ENCODE measurements at places on chromosomes 2 and 18. TPM values are rescaled to one million over a fixed set of nuclear protein-coding genes. Genes with fewer than 3 reads are reported as not detected.

ADGRF3 gene
- total RNA-seq = 0.08 TPM

DNA sequence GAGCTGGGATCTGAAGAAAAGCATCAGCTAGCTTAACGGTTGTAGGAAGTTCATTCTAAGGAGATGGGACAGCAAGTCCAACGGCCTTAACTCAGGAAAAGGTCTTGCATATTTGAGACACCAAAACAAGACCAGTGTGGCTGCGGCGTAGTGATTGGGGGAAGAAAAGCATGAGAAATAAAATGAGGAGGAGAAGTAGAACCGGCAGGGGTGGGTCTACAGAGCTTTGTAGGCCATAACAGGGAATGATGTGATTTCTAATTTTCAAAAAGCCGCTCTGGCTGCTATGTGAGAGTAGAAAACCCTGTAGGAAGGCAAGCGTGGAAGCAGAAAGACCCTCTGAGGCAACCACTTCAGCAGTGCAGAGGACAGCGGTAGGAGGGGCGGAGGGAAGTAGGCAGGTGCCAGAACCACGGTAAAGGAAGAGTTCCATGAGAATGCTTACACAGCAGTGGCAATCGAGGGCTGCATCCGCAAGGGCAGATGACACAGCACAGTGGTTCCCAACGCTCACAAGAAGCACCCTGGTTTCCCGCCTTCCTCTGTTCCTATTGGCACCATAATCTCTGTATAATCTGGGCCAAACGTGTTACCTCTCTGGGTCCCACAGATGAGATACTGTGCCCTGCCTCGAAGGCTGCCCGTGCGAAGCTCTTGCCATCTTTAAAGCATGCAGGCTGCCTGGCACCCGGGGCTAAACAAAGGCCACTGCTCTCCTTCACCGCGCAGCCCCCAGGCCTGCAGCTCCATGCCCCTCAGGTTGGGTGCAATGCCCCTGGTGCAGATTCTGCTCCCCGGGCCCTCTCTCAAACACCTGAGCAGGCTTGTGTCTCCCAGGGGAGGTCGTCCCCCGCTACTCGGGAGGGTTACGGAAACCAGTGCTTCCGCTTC, 795 bp downstream of the ANKRD39 start:
- peak overlapping the region; percentile 93 for H3K4me3 ChIP-seq
- no peak for DNase-seq
- peaks cover 12% of the 10 kb centered on the region for H3K4me1 ChIP-seq

GRCh38 chr18:23226391-23226790, 91.1 kb downstream of the CABLES1 start:
- no peaks in the 10 kb centered on the region for H3K27me3 ChIP-seq
- no peak overlapping the region for H3K4me3 ChIP-seq
- H3K36me3 ChIP-seq = no peaks in the 10 kb centered on the region
- H3K4me1 ChIP-seq = peaks cover 41% of the 10 kb centered on the region
- peak overlapping the region; percentile 43 for H3K27ac ChIP-seq

DNA sequence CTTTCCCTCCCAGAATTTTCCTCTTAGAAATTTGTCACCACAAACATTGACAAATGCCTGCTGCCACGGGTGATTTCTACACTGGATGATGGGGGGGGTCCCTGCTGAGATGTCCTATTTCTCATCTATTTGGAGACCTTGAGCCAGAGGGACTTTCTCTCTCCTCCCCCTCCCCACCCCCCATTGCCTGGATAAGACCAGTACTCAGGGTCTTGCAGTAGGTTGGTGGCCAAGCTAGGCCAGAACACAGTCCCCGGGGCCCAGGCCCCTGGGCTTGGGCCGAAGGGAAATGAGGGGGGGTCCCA, 560 bp upstream of the DUSP2 start:
- H3K4me3 ChIP-seq = peak overlapping the region; percentile 61
- H3K27me3 ChIP-seq = no peaks in the 10 kb centered on the region
- no peaks in the 10 kb centered on the region for H3K36me3 ChIP-seq

- H3K4me1 ChIP-seq = no peaks in the 10 kb centered on the region
- H3K27ac ChIP-seq = no peak overlapping the region
- no peak overlapping the region for H3K4me3 ChIP-seq
- no peaks in the 10 kb centered on the region for H3K27me3 ChIP-seq
- no peaks in the 10 kb centered on the region for H3K36me3 ChIP-seq
These were observed 106.4 kb downstream of the NDUFA10 start for GRCh38 chr2:239918749-239919148.

DNA sequence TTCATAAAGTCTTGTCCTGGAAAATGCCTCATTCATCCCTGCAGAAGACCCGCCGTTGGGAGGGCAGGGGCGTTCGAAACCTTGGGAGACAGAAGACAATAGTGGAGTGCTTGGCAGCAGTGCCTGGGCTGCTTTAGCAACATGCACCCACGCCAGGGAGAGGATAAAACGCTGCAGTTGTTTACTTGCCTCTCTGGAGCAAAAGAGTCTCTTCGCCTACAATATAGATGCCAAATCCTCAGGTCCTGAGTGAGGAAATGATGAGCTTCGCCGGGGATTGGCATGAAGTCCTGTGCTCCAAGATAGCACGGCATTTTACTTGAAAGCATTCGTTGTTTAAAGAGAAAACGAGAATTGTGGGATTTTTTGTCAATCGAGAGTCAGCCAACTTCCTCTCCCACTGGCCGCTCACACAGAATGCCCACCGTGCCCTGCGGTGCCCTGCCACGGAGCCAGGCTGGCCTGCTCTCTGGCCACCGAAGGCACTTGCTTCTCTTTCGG, 152.5 kb upstream of the POU3F3 start:
- H3K27ac ChIP-seq = no peak overlapping the region
- peak; percentile 64 for DNase-seq
- no peaks in the 10 kb centered on the region for H3K27me3 ChIP-seq
- H3K4me1 ChIP-seq = no peaks in the 10 kb centered on the region
- H3K4me3 ChIP-seq = no peak overlapping the region

DNA sequence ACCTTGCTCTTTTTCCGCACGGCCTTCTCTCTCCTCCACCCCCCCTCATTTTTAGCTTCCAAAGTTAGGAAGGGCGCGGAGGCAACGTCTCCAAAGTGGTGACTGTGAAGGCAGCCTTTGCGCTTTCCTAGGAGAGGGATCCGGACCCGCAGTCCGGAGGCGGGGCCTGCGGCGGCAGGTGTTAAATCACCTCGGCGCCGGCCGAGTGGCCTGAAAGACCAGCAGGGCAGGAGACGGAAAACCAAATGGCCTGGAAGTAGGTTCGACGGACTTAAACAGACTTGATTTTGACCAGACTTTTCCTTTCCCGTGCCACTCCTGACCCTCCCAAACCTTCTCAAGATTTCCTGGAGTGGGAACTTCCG, 615 bp downstream of the GORASP2 start:
- peak overlapping the region; percentile 97 for H3K27ac ChIP-seq
- DNase-seq = peak; percentile 58
- H3K4me3 ChIP-seq = peak overlapping the region; percentile 96
- H3K36me3 ChIP-seq = no peaks in the 10 kb centered on the region

DNA sequence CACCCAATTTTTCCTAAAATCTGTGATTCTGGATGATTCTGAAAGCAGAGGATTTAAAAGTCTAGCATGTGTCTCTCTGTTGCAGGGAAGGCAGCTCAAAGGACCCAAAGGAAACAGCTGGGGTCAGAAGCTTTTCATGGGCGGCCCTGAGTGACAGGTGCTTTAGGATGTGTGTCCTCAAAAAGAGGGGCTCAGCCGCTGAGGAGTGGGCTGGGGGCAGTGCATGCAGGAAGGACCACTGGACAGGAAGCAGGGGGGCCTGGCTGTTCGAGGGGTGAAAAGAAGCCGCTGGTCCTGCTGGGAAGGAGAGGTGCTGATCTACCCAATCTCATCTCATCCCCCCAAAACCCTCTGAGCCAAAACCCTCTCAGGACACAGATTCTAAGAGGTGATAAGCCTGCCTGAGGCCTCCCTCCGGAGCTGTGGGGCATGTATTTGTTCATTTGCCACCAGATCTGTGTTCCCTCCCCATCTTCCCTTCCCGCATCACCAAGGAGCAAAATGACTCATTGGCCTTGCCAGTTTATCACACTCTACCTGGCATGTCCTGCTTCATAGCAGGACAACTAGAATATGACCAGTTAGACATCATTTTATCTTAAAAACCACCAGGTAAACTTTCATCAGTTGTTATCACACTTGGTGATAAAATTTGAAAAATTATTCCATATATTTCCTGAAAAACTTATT, 98.8 kb upstream of the MGAT4A start:
- no peaks in the 10 kb centered on the region for H3K4me1 ChIP-seq
- no peaks in the 10 kb centered on the region for H3K36me3 ChIP-seq
- H3K4me3 ChIP-seq = no peak overlapping the region
- no peaks in the 10 kb centered on the region for H3K27me3 ChIP-seq

- H3K4me3 ChIP-seq = no peak overlapping the region
- DNase-seq = no peak
- no peaks in the 10 kb centered on the region for H3K36me3 ChIP-seq
- no peaks in the 10 kb centered on the region for H3K27me3 ChIP-seq
- H3K27ac ChIP-seq = no peak overlapping the region
These were observed 90.0 kb upstream of the NCKAP5 start for GRCh38 chr2:133658020-133658903.

GRCh38 chr2:127637725-127638252, 8.2 kb upstream of the GPR17 start:
- no peak overlapping the region for H3K4me3 ChIP-seq
- DNase-seq = peak; percentile 64
- H3K27me3 ChIP-seq = no peaks in the 10 kb centered on the region
- peaks cover 17% of the 10 kb centered on the region for H3K4me1 ChIP-seq
- peaks cover 20% of the 10 kb centered on the region for H3K36me3 ChIP-seq
- H3K27ac ChIP-seq = peak overlapping the region; percentile 72

CDH2 gene
- total RNA-seq = 15.0 TPM

- H3K4me3 ChIP-seq = no peak overlapping the region
- H3K4me1 ChIP-seq = peaks cover 16% of the 10 kb centered on the region
- H3K27ac ChIP-seq = no peak overlapping the region
- no peaks in the 10 kb centered on the region for H3K27me3 ChIP-seq
- H3K36me3 ChIP-seq = no peaks in the 10 kb centered on the region
These were observed 10.4 kb upstream of the MAP3K2 start for GRCh38 chr2:127398239-127398590.

SNORC gene
- total RNA-seq = 3.6 TPM

DNA sequence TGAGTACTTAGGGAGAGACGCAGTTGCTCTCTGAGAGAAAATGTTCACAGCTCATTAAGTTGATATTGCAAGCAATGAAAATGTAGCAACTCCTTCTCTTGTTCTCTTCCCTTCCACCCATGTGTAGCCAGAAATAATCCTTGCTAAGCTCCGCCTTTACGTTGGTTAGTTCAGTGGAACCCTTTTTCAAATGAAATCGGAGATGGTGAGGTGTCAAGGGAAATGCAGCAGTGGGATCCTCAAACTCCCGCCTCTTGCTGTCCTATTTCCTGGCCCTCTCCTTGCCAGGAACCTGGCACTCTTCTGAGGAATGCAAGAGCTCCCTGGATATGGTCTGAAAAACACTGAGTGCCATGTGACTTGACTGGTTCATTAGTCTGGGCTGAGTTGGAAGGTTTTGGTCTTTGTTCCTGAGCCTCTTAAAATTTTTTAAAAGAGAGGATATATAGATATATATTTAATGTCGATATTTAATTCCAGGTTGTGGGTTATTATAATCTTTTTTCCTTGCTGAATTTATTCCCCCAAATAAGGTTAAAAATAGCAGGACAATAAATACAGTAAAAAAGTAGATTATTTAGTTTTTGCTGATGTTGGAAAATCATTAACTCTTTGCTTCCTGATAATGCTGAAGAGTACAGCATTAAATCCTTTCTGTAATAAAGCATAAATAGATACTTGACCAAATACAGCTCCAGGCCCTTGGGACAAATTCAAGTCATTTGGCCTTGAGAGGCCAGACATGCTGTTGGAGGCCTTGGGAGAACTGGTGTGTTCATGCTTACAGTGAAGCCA, 116.2 kb downstream of the EML6 start:
- H3K36me3 ChIP-seq = no peaks in the 10 kb centered on the region
- no peaks in the 10 kb centered on the region for H3K27me3 ChIP-seq
- peak; percentile 6 for DNase-seq
- no peaks in the 10 kb centered on the region for H3K4me1 ChIP-seq
- H3K27ac ChIP-seq = no peak overlapping the region
- H3K4me3 ChIP-seq = no peak overlapping the region

DNA sequence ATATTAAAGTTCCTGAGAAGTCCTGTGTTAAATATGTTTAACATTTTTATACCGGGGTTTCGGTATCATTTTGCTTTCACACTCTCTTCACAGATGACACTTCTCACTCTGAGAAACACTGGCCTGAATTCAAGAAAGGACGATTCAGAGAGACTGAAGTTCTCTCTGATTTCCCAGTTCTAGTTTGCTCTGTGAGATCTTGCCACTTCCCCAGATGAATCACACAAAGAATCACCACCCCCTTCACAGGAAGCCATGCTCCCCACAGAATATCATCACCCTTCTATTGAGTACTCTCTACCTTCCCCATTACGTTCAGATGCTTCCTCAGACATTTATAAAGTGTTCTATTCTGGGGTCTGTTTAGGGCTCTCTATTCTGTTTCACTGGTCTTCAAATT, 16.1 kb upstream of the CD207 start:
- no peak overlapping the region for H3K27ac ChIP-seq
- DNase-seq = no peak
- H3K36me3 ChIP-seq = no peaks in the 10 kb centered on the region
- no peak overlapping the region for H3K4me3 ChIP-seq
- no peaks in the 10 kb centered on the region for H3K27me3 ChIP-seq

- DNase-seq = no peak
- H3K4me1 ChIP-seq = no peaks in the 10 kb centered on the region
- H3K4me3 ChIP-seq = no peak overlapping the region
These were observed 255.4 kb upstream of the CHAC2 start for GRCh38 chr2:53512071-53512826.

DNA sequence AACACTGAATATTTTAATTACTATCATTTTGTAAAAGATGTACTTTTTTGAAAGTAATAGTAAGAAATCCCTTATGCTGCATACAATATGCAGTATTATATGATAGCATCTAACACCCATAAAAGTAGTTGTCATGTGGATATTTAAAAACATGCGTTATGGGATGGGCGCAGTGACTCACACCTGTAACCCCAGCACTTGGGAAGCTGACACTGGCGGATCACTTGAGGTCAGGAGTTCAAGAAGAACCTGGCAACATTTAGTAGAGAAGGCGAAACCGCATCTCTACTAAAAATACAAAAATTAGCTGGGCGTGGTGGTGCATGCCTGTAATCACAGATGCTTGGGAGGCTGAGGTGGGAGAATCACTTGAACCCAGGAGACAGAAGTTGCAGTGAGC, 88.9 kb downstream of the FEZ2 start:
- no peaks in the 10 kb centered on the region for H3K27me3 ChIP-seq
- no peak overlapping the region for H3K4me3 ChIP-seq
- peaks cover 26% of the 10 kb centered on the region for H3K36me3 ChIP-seq
- H3K4me1 ChIP-seq = no peaks in the 10 kb centered on the region
- DNase-seq = no peak

GRCh38 chr2:104804148-104804890, 49.6 kb upstream of the POU3F3 start:
- H3K4me1 ChIP-seq = no peaks in the 10 kb centered on the region
- DNase-seq = no peak
- no peak overlapping the region for H3K4me3 ChIP-seq
- H3K27ac ChIP-seq = no peak overlapping the region
- H3K36me3 ChIP-seq = no peaks in the 10 kb centered on the region
- no peaks in the 10 kb centered on the region for H3K27me3 ChIP-seq

SPIRE1 gene
- total RNA-seq = 50.4 TPM

GRCh38 chr2:18752667-18753422, 163.5 kb upstream of the NT5C1B start:
- H3K4me3 ChIP-seq = no peak overlapping the region
- H3K4me1 ChIP-seq = no peaks in the 10 kb centered on the region

All from left lung (tissue), 14 donors.